Activated naive CD4-positive, alpha-beta T cell treated with anti-CD3 and anti-CD28 coated beads for 36 hours (primary cell): ENCODE measurements at places on chromosomes 6 and 20.

- DNase-seq: no peak
Observed at GRCh38 chr20:10644458-10645204, 29.2 kb downstream of the JAG1 start.

- no peak for DNase-seq
Observed at GRCh38 chr6:90346729-90347128, 50.1 kb upstream of the BACH2 start.

DNA sequence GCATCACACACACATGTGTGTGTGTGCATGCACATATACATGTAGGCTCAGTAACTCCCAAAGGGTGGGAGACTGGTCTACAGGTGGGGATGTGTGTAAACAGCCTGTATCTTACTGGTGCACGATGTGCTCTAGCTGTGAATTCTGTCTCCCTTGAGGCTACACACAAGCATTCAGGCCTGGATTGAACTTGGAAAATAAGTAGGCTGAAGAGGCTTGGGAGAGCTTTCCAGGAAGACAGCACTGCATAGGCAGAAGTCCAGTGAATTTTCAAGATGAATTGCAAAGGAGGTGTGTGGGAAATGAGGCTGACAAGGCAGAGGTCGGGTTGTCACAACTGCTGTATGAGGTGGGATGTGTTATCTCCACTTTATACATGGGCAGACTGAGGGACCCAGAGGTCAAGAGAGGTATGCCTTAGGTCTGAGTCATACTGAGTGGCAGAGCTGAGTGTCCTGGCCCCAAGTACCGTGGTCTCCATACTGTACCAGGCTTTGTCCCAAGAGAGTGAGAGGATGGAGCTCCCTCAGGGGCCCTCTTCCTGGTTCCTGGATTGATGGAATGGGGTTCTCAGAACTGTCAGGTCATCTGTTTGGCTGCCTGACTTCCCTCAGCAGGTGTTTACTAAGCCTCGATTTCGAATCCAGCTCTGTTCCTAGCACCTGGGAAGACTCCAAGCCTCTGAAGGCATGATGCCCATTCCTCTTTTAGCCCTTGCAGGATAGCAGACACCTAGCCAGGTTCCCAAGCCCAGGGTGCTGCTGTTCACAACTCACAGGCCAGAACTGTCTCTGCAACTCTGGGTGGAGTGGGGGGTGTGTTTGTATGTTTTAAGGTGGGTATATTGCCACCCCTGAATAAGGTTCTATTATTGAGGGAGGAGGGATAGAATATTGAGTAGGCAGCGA is 14.4 kb downstream of the SNPH start:
- DNase-seq: peak; percentile 4

DNA sequence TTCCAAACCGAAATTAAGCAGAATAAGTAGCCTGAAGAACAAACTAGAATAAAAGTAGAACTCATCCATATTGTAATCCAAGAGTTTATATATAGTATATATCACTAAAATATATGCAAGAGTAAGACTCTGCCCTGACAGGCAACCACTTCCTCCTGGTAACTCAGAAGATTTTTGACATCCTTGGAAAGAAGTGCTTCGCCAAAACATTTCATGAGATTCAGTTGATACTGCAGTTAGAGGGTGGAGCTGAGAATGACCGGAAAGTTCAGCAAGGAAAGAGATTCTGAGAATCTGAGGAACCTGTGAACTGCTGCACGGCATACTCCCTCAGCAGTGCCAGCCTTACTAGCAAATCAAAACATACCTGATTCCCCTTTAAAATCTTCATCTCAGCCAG is 79.6 kb downstream of the CDK19 start:
- DNase-seq: no peak

DNA sequence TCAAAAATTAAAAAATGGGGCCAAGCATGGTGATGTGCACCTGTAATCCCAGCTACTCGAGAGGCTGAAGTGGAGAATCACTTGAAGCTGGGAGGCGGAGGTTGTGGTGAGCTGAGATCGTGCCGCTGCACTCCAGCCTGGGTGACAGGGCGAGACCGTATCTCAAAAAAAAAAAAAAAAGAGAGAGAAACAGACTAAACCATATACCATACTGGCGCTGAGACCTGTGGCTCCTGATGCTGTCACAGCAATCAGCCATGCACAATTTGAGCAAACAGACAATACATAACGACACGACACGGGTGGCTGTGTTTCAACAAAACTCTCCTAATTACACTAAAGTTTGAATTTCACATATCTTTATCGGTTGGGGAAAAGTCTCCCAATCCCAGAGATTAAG is 14.9 kb upstream of the CBFA2T2 start:
- no peak for DNase-seq

DNA sequence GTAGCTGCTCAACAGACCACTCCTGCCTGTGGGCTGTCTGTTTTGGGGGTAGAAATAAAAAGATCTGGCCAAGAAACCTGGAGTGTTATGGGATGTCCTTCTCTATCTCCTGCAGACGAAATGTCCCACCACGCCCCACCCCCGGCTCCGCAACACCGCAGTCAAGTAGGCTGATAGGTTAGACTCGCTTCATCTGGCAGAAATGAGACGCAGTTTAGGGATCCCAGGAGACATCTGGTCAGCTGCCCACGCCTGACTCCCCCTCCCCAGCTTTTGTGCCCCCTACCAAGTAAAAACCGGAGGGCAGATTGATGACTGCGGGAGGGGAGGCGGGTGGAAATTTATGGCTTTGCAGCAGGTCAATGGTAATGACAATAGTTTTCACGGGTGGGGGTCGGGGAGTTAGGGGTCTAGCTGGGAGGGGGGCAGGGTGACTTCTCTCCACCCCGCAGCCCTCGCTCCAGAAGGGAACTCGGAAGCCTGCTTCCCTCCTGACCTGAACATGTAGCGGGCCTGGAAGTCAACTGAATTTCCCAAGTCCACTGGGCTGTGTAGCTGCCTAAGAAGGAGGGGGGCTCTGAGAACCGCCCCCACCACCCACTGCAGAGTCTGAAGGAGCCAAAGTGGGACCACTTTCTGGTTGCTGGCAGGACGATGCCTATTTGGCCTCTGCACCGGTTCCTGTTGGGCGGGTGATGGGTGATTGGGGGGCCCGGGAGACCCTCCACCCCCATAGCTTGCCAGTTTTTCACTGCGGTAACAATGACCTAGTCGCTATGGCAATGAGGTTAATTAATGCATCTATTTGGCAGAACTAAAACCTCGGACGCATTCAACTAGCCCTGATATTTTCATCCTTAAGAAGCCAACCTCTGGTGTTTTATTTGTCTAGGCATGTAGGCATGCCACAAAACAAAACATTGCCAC is 25.7 kb downstream of the PMEPA1 start:
- no peak for DNase-seq

DNA sequence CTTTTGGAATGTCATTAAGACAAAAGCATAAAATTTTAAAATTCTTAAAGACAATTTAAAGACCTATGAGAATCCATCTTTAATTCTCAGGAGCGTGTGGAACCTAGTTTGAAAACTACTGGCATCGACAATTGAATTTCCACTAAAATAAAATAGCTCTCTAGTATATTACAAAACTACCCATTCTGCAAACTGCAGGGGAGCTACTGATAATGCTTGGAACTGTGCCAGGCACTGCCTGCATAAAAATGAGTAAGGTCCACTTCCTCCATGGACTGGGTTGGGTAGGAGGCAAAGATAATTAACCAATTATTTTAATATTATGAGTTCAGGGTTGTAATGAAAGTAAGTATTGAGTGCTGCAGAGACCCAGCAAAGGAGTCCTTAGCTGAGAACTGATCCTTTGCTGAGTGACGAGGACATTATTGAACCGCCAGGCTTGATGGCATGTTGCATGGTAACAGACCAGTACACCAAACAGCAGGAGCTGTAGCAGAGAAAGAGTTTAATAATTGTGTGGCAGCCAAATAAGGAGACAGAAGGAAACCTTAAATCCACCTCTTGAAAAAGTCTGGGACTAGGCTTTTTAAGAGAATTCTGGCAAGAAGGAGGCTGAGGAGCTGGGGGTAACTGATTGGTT is 261.3 kb downstream of the ESR1 start:
- no peak for DNase-seq

- no peak for DNase-seq
Observed at GRCh38 chr20:11970243-11970836, 52.6 kb downstream of the BTBD3 start.

GRCh38 chr6:155708100-155708499 is 252.5 kb upstream of the NOX3 start:
- no peak for DNase-seq

- peak; percentile 84 for DNase-seq
Observed at GRCh38 chr6:7073821-7074525, 33.8 kb upstream of the RREB1 start.

DNA sequence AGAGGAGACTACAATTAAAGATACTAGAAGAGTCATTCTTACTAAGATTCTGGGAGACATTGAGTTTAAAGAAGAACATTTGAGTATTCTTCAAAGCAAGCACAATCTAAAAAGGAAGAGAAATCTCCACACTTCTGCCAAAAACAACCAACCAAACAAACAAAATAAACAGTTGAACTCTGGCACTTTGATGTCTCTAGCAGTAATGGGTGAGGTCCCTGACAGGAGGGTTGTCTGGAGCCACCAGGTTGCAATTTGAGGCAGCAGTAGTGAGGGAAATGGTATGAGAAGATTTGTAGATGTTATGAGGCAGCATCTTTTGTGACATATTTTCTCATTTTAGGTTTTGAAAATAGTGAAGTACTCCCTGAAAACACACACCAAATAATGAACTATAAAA is 108.1 kb downstream of the PHF3 start:
- DNase-seq: no peak

DNA sequence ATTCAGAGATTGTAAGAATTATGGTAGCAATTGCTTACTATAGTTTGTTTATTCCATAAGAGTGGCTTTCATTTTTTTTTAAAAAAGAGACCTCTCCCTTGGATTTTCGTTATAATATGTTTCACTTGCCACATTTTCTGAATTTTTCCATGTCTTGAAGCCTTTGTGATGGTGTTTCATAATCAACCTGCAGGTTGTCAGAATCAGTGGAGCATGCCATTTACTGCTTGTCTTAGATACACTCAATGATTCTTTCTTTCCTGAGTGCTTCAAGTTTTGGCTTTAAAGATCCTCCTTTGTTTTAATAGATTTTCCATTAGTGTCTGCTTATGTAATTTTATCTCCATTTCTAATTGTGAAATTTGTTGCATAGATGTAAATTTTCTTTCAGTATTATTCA is 31.2 kb downstream of the KCNQ5 start:
- DNase-seq: no peak

GRCh38 chr6:85389151-85389797 is 60.6 kb upstream of the NT5E start:
- DNase-seq: peak; percentile 14

GRCh38 chr6:118810420-118811027 is 83.4 kb upstream of the ASF1A start:
- DNase-seq: peak; percentile 79

- no peak for DNase-seq
Observed at GRCh38 chr6:117157448-117157847, 107.9 kb upstream of the VGLL2 start.

- no peak for DNase-seq
Observed at GRCh38 chr6:3139090-3139903, 18.0 kb downstream of the TUBB2A start.

- DNase-seq: peak; percentile 76
Observed at GRCh38 chr6:85594197-85594930, 706 bp upstream of the SNX14 start.

DNA sequence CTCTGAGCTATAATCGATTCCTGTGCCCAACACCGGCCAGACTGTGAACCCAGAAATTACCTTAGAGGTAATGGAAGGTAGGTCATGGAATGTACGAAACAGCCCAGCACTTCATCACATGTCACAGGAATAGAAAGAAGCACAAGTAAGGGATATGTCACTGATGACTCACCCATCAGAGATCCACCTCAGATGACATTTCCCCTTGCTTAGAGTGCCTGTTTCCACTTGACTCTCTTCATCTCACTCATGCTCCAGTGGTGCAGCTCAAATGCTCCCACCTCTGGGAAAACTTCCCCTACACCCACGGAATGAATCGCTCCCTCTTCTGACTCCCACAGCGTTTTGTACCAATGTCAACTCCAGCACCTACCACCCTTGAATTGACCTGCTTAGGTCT is 381.6 kb upstream of the CNR1 start:
- DNase-seq: no peak

DNA sequence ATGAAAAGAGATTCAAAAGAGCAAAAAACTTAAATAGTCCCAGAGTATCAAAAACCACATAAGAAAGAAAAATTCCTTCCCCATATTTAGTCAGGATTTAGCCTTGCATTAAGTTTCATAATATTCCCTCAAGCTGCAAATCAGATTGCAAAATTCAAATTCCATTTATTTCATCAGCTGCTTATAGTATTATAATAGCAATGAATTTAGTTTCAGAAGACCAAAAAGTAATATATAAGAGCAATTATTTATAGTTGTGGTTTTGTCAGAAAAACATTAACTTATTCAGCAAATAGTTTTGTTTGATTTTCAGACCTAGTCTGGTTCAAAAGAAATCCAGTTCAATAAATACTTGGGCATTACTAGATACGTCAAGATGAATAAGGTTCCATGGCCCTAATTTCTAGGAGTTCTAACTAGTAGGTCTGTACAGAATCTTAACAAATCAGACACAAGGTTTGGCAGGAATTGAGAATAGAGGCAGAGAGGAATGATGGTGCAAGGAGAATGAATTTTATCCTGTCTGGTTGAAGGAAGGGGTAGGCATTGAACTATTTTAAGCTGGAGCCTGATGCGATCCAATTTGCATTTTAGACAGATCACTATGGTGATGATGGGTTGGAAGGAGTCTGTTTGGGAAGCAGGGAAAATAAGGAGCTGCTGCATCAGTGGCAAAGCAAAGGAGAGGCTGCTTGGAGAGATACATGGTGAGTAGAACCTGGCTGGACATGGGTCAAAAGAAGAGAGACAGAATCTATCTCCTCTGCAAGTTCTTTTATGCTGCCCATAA is 163.9 kb upstream of the STXBP5 start:
- DNase-seq: no peak

GRCh38 chr20:14922503-14923267 is 585.3 kb upstream of the FLRT3 start:
- DNase-seq: no peak
